ENCODE measurements at places on chromosomes 2 and 18.

DNA sequence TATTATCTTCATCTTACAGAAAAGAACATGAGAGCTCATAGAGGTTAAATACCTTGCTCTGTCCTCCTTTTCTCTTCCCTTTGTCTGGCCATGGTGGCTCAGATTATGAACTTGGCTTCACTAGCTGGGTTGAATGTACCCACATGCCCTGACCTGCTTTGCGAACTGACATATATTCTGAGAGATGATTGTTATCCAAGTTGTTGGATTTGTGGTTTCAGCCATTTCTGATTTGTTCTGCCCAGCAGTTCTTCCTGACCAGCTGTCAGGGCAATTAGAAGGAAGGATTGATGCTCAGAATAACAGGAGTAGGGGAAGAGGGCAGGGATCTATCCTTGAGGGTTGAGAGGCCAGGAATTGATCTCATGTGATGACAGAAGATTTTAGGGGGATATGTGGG lies 236.8 kb upstream of the FAM98A start:
- no peak for DNase-seq

GRCh38 chr2:20444993-20445910 lies 1.6 kb upstream of the RHOB start:
- DNase-seq = no peak

DNA sequence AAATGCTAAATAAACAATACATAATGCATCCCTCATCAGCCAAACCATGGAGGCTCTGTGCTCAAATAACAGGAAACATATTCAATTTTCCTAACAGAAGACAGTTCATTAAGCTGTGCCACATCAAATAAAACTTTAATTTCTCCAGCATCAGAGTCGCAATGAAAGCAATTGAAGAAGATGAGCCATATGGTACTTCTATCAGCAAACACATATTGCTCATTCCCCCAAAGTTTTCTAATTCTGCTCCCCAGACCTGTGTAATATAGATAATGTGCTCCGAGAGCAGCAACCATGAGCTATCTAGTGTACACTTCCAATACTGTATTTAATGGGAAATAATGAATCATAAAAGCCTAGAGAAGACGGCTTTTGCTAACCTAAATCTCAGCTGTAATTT lies 263.2 kb downstream of the MEIS1 start:
- no peak for DNase-seq

GRCh38 chr2:8682719-8683667 lies 1.1 kb downstream of the ID2 start:
- DNase-seq = no peak

GRCh38 chr2:207813942-207814341 lies 44.2 kb upstream of the FZD5 start:
- DNase-seq = no peak

- DNase-seq = peak; percentile 43
Observed at GRCh38 chr2:212831671-212832199, 293.1 kb upstream of the ERBB4 start.

DNA sequence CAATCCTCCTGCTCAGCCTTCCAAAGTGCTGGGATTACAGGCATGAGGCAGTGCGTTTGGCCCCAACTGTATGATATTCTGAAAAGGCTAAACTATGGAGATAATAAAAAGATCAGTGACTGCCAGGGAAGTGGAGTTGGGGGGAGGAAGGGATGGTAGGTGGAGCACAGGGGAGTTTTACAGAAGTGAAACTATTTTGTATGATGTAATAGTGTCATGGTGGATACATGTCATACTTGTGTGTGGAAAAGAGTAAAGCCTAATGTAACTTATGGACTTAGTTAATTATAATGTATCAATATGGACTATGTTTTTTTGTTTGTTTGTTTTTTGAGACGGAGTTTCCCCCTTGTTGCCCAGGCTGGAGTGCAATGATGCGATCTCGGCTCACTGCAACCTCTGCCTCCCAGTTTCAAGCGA lies 2.9 kb upstream of the GGCX start:
- DNase-seq = no peak

DNA sequence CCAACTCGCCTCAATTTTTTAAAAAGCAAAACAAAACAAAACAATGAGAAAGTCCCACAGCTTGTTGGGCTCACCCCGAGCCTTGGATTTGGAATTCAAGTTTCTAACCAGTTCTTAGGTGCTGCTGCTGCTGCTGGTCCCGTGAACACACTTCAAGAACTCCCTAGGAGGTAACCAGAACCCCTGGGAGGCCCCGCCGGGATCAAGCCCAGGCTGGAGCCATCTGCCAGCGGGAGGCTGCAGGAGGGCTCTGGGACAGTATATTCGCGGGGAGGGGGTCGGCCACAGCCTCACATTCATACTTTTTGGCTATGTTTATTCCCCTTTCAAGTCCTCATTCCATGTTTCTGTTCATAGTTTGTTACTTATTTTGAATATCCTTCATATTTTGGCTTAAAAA lies 223.4 kb downstream of the TFCP2L1 start:
- no peak for DNase-seq

GRCh38 chr2:207279520-207279919 lies 113.8 kb upstream of the KLF7 start:
- DNase-seq = no peak

DNA sequence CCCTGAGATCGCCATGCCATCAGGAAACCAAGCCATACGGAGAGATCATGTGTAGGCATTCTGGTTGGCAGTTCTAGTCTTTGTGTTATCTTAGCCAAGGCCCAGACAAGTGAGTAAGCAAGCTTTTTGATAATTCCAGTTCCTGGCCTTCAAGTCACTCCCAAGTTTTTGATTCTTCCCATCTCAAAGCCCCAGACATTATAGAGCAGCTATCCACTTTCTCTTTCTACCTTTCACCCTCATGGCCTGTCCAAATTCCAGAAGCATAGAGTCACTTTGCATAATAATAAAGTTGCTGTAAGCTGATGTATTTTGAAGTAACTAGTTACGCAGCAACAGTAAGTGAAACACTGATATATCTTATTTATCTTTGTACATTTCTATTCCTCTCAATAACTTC lies 26.8 kb upstream of the IL1RL1 start:
- DNase-seq = no peak

DNA sequence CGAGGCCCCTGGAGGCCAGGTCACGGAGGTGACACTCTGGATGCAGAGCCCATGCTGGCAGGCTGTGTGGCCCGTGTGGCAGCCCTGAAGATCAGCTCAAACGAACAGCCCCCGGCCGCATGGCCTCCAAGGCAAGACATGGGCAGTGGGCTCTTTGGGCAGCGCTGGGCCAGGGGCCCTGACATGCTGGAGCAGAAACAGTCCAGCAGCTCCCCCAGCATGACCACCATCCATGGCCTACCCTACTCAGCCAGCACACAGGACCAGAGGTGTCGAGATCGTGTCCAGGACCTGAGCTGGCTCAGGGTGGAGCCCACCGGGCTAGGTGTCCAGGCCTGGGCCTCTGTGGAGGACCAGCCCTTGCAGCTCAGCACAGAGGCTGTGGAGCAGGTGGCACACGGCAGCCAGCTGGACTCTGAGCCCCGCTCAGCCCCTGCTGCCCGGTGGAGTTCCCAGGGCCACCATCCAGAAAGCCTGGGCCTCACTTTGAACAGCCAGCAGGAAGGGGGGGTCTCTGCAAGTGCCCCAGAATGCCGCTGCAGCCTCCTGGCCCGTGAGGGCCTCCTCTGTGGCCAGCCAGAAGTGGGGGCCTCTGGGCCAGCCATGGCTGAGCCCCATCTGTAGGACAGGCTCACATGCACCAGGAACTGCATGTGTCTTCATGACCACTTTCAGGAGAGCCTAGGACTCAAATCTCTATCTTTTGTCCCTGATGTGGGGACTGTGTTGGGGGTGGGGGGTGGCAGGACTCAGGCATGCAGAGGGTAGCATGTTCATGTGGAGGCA lies 8.9 kb downstream of the AMER3 start:
- no peak for DNase-seq

GRCh38 chr2:230634146-230634545 lies 78.5 kb upstream of the CAB39 start:
- DNase-seq = no peak

All from RWPE2 (cell line).